Stimulated activated CD4-positive, alpha-beta T cell treated with anti-CD3 and anti-CD28 coated beads, Interleukin-2, amount 100 ng/mL, for 4 hours (primary cell): ENCODE measurements at places on chromosomes 4 and X.

DNA sequence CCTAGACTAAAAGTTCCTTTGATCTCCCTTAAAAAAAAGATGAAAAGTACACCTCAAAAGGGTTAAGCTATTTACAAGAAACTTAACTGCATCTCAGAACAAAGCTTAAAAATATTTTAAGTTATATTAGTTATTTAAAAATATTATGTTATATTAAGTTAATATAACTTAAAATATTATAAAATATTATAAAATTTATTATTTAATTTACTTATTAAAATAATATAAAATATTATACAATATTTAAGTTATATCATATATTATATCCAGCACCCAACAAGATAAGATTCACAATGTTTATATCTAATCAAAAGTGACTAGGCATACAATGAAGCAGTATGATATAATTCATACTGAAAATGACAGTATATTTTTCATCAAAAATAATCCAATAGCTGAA lies 296.9 kb downstream of the DCHS2 start:
- DNase-seq, result no peak

GRCh38 chr4:3845094-3845743 lies 79.0 kb downstream of the ADRA2C start:
- DNase-seq, result no peak

DNA sequence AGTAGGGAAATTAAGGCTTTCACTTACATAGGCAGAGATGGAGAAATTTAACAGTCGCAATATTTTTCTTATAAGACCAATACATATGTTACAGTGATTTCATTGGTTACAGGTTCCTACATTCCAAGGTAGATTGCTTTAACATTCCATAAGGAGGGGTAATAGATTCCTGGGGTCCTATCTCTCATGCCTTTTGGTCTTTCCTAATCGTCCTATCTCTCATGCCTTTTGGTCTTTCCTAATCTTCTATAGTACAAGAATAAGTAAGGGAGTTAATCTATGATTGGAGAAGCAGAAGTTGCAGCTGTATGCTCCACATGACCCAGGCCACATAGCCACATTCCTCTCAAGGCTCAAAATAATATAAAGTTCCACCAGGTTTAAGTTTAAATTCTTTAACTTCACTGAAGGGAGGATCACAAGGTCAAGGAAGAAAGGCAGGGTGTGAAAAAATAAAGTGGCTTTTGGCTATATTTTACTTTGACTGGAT lies 285.0 kb upstream of the BOD1L1 start:
- DNase-seq, result no peak

DNA sequence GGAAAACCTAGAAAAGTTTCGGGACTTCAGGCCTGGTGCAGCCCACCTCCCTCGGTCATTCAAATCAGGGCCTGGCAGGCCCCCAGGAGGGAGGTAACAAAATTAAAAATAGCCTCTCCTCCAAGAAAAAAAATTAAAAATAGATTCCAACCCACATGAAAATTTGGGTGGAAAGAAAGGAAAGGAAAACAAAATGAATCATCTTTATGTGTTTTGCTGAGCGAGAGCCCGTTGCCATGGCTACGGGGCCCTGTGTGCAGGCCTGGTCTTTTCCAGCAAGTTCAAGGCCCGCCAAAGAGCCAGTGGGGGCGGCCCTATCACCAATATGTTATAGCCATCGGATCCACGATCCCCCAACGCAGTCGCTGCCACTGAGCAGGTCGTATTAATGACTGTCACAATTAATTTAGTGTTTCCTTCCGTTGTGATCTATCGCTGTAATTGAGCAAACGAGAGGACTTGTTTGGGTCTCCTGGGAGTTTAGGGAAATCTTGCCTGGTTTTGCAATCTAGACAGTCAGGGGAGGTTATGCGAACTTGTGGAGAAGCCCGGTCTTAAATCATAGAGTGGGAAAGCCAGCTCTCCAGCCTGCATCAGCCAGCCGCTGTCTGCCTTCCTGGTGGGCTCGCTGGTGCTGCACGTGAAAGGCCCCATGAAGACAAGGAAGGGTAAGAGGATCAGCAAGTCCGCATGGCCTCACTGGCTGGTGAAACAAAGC lies 452.4 kb downstream of the BCOR start:
- DNase-seq, result no peak

- no peak for DNase-seq
These were observed 95.4 kb downstream of the PARM1 start for GRCh38 chr4:75028196-75028854.

DNA sequence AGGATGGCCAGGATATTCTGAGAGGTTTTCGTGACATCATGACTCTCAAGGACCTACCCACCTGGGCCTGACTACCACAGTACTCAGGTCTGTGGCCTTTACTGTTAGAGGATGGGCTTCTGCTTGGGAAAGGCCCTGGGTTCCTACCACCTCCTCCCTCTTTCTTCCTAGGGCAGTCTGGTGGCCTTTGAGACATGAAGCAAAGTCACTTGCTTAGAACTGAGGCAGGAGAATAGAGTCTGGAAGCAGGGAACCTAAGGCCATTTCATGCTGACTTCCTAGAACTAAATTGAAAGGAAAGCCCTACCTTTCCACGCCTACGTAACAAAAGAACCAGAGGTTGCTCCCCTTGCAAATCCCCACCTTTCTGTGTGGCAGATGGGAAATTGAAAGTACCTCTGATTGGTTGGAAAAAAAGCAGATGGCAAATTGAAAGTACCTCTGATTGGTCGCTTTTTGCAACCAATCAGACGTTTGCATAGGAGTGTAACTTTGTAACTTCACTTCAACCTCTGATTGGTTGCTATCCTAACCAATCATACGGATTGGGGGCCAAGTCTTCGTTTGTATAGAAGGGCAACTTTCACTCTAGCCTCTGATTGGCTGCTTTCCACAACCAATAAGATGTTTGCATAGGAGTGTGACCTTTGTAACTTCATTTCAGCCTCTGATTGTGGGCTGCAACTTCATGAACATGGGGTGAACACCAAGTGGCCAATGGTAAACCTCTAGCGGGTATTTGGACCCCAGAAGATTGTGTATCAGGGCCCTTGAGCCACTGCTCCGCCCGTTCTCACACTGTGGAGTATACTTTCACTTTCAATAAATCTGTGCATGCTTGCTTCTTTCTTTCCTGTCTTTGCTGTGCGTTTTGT lies 9.9 kb upstream of the AKAP14 start:
- no peak for DNase-seq

DNA sequence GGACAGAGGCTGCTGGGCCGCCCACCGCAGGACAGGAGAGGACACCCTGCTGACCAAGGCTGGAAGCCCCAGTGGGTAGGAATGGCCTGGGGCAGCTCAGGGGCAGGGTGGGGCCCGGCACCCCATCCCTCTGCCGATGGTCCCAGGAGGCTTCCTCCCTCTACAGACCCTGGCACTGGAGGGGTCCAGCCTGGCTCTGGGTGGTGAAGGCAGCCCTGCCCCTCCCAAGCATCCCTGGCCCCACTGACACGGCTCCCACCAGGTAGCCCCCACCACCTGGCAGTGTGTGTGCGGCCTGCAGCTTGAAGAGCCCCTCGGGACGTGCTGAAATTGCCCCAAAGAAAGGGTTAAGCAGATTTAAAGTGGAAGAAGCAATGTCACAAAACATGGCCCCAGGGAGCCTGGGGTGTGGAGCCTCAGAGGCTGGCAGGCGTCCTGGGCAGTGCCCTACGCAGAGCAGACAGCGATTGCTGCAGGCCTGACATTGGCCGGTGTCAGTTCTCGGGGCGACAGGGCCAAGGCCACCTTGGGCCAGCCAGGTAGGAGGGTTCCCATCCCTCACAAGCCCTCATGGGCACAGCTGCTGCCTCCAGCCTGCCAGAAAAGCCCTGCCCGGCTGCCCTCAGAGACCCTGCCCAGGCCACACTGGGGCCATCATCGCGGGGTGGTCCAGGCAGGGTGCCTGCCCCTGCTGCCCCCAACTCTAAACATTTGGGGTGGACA lies 80.5 kb downstream of the FAM53A start:
- DNase-seq, result no peak

DNA sequence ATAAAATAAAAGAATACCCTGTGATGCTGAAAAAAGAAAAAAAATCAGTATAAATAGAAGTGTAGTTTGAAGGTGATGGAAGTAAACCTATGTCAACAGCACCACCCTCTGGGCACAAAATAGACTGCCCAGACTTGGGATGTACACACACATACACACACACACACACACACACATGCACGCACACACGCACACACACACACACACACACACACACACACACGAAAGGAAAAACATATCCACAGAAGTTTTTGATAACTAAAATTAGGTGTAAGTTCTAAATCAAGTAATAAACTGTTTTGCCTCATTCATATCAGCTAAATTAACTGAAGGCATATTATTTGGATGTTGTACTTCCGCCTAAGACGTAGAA lies 40.5 kb downstream of the ANXA5 start:
- DNase-seq, result no peak

- no peak for DNase-seq
These were observed 868 bp downstream of the PLS3 start for GRCh38 chrX:115561605-115562479.

DNA sequence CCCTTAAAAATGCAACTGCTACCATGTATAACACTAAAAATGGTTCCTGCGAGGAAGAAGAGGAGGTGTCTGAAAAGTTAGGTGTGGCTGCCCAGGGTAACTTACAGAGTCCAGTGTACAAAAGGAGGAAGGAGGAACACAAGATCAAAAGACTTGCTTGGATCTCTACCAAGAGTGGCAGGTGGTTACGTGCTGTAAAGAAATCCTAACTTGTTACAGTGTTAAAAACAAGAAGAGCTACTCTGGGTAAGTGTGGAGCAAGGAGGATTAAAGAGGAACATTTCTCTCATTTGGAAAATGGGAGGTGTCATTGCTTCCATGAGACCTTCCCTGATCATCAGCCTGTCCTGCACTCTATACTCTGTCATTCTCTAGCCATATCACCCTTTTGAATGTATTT lies 242.0 kb downstream of the PTTG2 start:
- DNase-seq, result no peak

DNA sequence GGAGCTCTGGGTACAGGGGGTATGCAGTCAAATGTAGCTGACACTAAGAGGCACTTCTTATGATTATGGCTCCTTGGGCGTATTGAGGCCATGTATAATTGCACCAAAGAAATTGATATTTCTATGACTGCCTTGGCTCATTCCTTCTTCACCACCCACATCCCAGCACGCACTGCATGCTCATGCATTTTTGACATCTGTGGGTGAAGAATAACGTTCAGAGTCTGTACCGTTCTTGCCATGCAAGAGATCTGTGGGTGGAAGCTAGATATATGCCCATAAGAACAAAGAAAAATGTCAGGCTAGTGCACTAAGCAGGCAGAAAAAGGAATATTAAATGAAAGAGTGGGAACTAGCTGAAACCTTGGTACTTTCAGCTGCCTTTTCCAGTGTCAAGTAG lies 93.4 kb downstream of the EMCN start:
- no peak for DNase-seq

- DNase-seq, result peak; percentile 18
These were observed 253.5 kb upstream of the GATB start for GRCh38 chr4:152014280-152014679.

GRCh38 chr4:36064117-36064516 lies 180.2 kb downstream of the ARAP2 start:
- DNase-seq, result no peak

DNA sequence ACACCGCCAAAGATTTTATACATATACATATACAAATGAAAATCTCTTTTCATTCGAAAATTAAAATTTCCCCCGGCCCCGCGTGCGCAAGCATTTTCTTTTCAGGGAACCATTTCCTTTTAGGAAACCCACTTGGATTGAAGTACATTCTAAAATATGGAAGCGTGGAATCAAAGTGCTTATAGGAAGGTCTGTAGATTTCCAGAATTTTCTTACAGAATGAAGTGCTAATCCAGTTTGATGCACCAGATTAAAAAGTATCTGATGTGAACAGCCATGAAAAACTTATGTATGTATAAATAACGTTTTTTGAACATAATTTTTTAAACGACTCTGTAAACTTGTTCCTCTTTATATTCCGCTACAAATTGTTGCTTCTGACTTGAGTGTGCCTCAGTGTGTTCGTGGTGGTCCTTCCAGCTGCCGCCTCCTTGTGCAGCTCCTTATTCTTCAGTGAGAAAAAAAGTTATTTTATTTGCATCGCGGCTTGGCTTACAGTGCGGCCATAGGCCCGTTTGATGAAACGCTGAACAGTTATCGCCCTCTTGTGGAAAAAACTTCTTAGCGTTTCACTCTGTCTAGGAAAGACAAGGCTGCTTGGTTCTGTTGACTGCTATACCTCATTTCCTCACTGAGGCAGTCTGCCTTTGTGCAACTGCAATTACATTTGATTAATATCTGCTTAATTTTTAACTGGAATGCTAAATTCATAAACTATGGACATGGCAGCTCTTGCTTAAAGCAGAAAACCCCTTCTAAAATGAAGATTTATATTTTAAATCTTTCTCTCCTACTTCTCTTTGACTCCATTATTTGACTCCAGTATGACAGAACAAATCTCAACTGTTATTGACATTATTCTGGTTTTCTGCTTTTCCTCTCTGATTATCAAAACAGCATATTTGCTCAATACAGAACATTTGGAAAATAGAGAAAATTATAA lies 4.7 kb upstream of the NKX6-1 start:
- no peak for DNase-seq

GRCh38 chrX:110407910-110408545 lies 49.4 kb downstream of the RTL9 start:
- DNase-seq, result peak; percentile 9

DNA sequence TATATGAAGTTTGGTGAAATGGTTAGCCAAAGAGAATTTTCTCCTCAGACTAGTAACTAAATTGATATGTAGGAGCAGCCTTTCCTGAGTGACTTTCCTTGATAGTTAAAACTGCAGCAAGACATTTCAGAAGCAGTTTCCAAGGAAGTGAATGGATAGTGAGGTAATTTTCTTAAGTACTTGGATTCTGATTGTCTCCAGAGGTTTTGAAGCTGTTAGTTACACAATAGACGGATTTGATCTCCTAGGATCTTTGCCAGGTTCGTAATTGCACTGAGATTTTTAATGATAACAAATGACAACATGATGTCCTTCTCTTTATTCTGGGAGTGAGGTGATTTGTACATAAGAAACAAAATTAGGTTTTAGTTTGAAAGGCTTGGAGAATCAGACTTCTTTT lies 29.2 kb downstream of the PRRG1 start:
- no peak for DNase-seq

- DNase-seq, result no peak
These were observed 4.1 kb upstream of the FAM200B start for GRCh38 chr4:15677507-15677988.

GRCh38 chrX:136209016-136209738 lies 42.0 kb downstream of the MAP7D3 start:
- peak; percentile 14 for DNase-seq

GRCh38 chr4:152849350-152849749 lies 69.6 kb downstream of the ARFIP1 start:
- no peak for DNase-seq
